NCI-H1436 treated with DMSO at 0.1 percent for 48 hours (cell line): ENCODE measurements at places on chromosomes 12 and 14.

GRCh38 chr14:21652209-21652808 is 1.3 kb upstream of the OR4E2 start:
- no peak for DNase-seq

DNA sequence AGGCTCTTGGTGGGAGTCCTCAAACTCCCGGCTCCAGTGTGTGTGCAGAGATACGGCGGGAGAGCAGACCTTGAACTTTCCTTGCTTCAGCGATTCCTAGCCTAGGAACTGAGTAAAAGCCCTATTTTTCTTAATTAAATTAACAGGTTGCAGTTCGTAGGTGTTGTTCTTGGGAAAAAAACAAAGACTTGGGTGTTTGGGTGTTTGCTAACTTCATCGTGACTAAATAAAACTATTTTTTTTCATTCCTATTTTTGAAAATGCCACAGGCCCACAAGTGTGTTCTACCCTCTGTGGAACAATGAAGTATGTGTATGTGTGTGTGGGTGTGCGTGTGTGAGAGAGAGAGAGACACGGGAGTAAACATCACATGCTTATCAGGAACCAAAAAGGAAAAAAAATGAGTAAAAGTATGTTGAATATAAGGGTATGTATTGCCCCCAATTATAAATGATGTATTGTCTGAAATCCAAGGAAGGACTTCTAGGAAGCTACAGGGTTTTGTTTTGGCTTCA is 651 bp downstream of the TMEM117 start:
- DNase-seq = no peak

- DNase-seq = no peak
These were observed 352.2 kb downstream of the FSCB start for GRCh38 chr14:44154874-44155273.

DNA sequence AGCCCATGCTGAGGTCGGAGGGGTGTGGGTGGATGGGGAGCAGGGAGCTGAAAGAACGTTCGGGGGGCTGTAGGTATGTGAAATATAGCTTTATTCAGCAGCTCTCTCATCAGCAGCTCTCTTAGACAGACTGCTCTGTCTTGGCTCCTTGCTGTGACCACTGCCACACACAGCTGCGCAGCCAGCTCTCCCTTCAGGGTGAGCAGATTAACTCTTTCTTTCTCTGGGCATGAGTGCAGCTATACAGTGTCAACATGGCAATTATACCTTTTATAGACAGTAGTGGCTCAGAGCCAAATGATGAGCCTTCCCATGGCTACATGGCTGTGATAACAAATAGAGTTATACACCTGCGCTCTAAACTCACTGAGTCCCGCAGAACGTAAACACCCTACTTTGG is 137.7 kb upstream of the NEDD1 start:
- DNase-seq = no peak

DNA sequence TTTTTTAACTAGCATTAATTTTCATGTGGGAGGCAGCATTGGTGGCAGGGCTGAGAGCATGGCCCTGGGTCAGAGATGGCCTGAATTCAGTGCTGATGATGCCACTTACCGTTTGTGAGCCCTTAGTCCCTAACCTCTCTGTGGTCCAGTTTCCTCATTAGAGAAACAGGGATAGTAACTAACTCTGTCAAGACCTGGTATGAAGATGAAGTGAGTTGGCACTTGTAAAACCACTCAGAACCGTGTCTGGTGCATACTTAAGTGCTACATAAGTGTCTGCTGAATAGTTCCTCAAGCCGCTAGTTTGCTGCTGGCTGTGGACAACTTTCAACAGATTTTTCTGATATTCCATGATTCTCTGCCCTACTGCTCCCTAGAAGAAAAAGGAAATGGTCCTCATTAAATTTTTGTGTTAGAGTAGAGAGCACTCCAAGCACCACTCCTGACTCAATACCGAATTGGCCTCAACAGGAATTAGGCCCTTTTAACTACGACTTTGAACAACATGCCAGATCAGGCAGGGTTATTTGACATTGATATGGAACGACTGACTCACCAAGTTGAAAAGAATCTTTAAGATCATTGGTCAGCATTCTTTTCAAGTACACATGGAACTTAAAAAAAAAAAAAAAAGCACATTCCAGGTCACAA is 250.2 kb downstream of the ANO2 start:
- DNase-seq = no peak

GRCh38 chr12:14396071-14396470 is 30.6 kb downstream of the ATF7IP start:
- DNase-seq = no peak

- DNase-seq = no peak
These were observed 46.1 kb downstream of the TMTC3 start for GRCh38 chr12:88188180-88188579.

- DNase-seq = no peak
These were observed 212.5 kb upstream of the DDHD1 start for GRCh38 chr14:53365486-53366130.

DNA sequence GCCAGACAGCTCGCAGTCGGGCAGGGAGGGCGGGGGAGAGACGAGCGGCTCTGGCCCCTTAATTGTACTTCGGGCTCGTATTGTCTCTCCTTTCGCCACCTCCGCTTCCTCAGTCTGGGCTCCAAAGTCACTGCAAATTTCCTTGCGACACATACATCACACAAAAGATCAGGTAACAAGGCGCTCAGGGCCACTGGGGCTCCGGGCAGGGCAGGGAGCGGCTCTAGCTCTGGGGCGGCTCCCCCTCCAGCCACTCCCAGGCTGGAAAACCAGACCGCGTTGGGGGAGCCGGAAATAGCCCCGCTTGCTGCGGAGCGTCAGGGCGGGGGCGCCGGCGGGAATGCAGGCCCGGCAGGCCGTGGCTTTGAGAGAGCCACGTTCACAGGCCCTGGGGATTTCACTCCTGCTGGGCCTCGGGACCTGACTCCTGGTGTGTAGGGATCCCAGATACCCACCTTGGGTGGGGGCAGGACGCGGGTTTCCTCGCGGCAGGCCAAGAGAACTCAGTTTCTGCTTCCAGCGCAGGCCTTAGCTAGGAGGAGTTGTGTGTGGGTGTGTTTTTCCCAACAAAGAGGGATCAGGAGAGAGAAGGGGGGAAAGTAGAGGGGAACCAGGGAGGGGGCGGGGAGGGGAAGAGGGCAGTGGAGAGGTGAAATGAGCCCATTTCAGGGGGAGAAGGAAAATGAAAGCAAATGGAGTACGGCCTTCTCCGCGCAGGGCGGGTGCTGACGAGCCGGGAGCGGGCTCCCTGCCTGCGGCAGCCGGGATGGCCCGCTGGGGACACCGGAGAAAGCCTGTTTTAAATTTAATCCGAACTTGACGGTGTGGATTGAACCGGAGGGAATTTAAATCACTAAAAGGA is 4.4 kb upstream of the HOXC9 start:
- DNase-seq = no peak

DNA sequence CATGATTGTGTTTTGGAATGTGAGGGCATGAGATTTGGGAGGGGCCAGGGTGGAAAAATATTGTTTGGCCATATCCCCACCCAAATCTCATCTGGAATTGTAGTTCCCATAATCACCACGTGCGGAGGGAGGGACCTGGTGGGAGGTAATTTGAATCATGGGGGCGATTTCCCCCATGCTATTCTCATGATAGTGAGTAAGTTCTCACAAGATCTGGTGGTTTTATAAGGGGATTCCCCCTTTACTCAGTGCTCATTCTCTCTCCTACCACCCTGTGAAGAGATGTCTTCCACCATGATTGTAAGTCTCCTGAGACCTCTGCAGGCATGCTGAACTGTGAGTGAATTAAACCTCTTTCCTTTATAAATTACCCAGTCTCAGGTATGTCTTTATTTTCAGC is 15.7 kb downstream of the OR10P1 start:
- DNase-seq = no peak

- DNase-seq = peak; percentile 72
These were observed at the start of gene NKX2-1 for GRCh38 chr14:36519431-36520321. Gene NKX2-1 (minus strand): TSS chr14:36520232. CDS start chr14:36520129, 103 bp downstream.

DNA sequence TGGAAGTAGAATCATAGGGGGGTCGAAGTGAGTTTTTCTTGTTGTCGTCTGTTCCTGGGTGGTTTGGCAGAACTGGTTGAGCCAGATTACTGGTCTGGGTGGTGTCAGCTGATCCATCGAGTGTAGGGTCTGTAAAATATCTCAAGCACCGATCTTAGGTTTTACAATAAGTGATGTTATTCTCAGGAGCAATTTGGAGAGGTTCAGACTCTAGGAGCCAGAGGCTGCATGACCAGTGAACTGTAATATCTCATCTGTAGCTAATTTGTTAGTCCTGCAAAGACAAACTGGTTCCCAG is 9.7 kb upstream of the SERPINA1 start:
- no peak for DNase-seq

DNA sequence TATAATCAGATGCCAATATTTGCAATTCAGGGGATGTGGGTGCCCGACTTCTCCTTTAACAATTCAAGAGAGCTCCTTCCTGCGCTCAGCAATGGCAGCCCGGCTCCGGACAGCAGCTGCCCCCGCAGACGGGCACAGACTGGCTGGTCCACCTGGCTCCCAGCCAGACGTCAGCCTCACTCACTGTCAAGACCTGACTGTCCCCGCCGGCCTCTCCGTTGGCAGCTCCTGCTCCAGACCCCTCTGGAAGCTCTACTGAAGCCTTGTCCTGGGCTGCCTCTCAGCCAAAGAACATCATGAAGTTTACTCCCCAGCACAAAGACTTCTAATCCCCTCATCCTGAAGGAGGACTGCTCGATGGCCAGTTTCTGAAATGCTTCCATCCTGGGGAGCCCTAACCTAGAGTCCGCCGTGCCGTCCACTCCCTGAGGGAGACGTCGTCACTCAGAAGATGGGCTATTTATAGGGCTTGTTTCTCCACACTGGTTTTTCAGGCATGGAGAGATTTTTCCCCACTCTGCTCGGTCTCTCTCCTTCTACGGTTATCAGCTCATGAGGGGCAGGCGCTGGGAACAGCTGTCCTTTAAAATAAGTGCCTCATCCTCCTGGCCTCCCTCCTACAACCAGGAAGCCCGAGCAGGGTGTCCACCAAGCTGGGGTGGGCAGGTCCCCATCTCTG is 126.2 kb downstream of the RFLNA start:
- DNase-seq = no peak

- no peak for DNase-seq
These were observed 228.5 kb downstream of the FOXN3 start for GRCh38 chr14:89188492-89188891.

DNA sequence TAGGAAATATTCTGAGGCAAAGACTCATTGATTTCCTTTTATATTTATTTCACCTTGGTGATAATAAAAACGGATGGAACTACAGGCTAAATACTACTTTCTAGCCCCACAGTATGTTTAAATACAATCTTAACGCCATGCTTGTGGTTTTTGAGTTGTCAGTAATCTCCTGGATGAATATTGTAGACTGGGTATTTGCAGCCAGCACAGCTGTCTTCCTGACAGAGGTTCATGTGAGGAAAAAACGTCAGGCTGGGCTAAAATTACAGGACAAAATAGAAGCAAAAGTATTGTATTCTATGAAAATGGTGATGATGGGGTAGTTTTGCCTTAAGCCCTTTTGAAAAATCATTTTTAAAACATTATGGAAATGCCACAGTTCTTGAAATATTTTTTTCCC is 140.9 kb downstream of the CCDC91 start:
- no peak for DNase-seq
